ENCODE measurements at places on chromosomes 3 and 15.
A peak's percentile ranks its signal among the peaks of the same experiment; 100 is the strongest.

- DNase-seq = no peak
Measured at GRCh38 chr3:60920519-60920918, 330.7 kb downstream of the FHIT start.

- no peak for DNase-seq
Measured at GRCh38 chr3:159857840-159858239, 130.8 kb upstream of the IL12A start.

- DNase-seq = no peak
Measured at GRCh38 chr3:32831791-32832190, 14.0 kb downstream of the TRIM71 start.

- DNase-seq = no peak
Measured at GRCh38 chr3:50233176-50233575, 2.8 kb upstream of the GNAI2 start.

DNA sequence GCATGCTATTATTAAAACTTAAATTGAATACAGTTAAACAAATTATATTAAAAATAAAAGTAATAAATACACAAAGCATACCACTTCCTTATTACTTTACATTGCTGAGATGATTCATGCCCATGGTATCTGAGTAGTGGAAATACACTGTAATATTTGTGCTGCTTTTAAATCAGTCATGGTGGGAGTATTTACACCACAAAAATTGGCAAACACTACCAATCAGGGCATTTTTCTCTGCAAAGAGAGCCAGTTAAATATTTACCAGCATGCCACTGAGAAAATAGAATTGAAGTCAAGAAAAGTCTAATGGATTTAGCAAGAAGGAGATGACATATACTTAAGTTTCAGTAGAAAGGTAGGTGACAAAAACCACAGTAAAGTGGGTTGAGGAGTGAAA, 19.6 kb downstream of the PPARG start:
- no peak for DNase-seq

- peak; percentile 50 for DNase-seq
Measured at GRCh38 chr3:23809840-23810342, 4.1 kb downstream of the UBE2E1 start.

DNA sequence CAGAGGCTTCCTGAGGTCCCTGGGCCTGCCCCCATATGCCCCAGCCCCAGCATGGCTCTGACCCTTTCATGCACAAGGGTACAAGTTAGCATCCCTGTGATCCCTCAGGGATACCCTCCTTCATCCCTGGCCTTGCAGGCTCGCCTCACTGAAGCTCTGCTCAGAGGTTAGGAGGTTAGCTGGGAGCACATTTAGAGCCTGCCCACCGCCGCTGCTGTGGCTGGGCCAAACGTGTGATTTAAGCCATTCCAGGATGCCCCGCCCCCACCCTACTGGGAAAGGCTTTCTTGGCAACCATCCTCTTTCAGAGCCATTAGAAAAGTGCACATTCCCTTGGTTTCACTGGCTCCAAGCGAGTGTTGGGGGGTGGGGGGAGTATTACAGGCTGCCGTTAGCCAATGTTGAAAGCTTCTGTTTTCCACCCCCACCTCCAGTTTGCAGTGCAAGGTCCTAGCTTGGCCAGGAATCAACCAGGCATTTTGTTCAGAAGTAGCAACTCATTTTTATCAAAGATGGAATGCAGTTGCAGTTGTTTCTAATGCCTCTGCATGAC, 6.3 kb upstream of the HES1 start:
- no peak for DNase-seq

DNA sequence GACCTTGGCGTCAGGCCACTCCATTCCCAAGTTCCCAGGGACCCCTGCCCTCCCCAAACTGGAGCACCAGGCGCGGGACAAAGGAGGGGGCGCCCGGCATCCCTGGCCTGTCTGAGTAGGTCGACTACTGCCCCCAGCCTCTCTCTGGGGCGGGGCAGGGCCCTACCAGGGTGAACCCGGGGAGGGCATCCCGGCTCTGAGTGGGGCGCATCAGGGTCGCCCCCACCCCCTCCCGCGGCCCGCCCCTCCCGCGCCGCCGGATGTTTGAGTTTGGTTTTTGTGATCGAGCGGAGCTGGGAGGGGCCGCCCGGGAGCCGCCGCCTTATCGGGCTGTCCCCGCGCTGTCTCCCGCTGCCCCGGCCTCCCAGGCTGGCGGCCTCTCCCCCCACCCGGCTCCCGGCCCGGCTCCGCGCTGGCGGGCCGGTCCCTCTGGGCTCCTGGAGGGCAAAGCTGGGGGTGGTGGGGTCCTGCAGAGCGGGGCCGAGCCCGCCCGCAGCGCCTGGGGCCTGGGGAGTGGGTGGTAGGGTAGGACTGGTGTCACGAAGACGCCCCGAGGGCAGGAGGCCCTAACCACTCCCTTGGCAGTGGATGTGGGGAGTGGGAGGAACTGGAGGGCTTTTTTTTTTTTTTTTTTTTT, 47.2 kb upstream of the SMAD6 start:
- no peak for DNase-seq

DNA sequence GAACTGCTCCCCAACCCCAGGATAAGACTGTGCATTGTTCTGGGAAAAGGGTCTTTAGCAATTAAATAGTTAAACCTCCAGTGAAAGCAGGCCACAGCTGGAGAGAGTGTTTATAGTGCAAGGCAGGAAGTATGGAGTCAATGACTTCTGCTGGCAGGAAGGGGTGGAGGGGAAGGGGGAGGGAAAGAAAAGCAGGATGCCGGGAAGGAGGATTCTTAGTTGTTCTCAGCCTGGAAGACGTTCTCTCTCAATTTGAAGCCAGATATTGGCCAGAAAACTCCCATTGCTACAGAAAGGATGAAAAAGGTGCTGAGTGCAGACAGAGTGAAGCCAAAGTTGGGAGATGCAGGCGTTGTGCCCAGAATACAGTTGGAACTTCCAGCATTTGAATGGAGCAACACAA, 35.7 kb upstream of the ACTL6A start:
- no peak for DNase-seq

DNA sequence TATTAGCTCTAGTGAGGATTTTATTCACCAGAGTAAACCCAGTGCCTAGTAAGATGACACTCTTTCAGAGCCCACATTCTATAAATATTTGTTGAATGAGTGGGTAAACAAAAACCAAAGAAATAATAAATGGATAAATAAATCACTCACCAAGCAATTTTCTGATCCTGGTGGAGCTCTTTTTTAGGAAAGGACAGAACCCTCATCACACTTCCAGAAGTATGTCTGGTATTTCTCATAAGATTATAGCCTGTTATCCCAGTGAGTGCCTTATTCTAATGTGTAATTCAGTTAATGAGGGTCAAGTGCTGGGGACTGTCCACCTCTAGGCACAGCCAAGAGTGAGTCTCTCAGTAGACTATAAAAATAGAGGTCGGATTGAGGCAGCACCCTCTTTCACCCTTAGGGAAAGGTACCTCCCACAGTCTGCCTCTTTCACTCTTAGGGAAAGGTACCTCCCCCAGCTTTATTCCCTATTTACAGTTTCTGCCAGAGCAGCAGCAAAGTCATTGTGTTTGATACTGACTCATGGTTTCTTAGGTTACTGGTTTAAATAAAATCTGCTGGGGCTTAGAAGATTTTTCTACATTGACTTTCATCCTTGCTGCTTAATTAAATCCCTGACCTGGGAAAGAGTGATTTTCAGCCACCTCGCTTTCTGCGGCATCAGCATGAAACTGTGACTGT, 145.0 kb downstream of the STAC start:
- no peak for DNase-seq

- no peak for DNase-seq
Measured at GRCh38 chr15:78620527-78621421, at the start of gene CHRNA3. Gene CHRNA3 (minus strand): TSS chr15:78620996. CDS start chr15:78620794, 202 bp downstream.

DNA sequence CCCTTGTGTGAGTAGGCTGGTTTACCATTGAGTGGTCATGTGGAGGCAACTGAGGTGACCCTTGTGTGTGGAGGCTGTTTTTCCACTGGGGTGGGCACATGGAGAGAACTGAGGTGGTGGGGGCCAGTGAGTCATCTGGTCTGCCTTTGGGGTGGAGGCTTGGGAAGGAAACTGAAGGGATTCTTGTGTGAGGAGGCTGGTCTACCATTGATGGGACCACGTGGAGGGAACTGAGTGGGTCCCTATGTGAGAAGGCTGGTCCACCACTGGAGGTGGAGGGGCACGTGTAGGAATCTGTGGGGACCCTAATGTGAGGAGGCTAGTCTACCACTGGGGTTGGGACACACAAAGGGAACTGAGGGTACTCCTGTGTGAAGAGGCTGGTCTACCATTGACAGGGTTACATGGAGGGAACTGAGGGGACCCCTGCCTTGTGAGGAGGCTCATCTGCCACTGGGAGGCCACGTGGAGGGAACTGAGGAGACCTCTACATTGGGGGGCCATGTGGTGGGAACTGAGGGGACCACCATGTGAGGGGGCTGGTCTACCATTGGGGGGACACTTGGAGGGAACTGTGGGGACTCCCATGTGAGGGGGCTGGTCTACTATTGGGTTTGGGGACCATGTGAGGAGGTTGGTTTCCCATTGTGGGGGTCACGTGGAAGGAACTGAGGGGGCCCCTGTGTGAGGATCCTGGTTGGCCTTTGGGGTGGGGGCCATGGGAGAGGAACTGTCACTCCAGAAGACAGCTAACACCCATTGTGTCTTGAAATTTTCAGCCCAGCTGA, 164.5 kb downstream of the WNT7A start:
- DNase-seq = no peak

DNA sequence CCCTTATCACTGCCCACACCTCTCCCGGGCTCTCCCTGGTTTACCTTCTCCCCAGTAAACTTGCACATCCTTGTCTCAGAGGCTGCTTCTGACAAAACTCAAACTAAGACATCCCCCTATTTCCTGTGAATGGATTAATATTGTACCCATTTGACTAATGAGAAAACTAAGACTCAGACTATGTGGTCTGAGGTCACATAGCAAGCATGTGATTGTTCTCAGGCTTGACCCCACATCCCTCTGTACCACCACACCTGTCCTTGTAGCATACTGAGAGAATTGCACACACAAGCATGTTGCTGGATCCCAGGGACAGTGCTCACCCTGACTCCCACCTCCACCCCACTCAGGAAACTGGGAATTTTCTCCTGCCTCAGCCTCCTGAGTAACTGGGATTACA, 90.7 kb upstream of the HES1 start:
- DNase-seq = no peak

DNA sequence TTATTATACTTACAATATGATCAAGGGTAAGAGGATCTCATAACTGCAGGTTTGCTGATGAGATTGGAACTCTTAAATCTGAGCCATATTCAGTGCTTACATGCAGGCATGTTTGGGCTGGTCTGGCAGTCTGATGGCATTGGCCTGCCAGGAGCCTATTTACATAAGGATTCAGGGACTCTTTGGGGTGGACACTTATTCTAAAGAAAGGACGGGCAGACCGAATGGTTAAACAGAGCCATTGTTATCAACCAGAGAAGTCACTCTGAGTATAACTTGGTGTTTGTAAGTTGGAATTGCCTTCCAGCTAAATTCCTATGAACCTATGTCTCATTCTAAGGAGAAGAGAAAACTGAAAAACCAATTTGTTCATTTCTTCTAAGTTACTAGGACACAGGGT, 932.8 kb downstream of the IGSF11 start:
- no peak for DNase-seq

GRCh38 chr3:124843506-124844177, 43.5 kb downstream of the ITGB5 start:
- no peak for DNase-seq

DNA sequence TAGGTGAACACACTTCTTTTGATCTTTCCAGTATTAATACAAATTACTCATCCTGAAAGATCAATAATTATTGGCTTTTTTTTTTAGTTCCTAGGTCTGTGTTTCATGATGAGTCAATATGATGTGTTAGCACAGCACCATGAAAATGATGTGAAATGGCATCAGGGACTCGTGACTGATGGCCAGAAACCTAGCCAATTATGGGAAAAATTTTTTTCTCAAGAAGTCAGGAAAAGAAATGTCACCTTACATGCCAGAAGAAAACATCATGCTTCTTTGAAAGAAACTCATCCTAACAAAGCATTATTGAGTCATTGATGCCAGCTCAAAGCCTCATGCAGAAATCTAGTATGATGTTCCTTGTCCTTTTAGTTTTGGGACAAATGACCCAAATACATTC, 468.3 kb upstream of the CBLB start:
- DNase-seq = no peak

- no peak for DNase-seq
Measured at GRCh38 chr15:76116138-76116885, 56.5 kb downstream of the TMEM266 start.

GRCh38 chr3:107662586-107662985, 139.8 kb downstream of the BBX start:
- no peak for DNase-seq

DNA sequence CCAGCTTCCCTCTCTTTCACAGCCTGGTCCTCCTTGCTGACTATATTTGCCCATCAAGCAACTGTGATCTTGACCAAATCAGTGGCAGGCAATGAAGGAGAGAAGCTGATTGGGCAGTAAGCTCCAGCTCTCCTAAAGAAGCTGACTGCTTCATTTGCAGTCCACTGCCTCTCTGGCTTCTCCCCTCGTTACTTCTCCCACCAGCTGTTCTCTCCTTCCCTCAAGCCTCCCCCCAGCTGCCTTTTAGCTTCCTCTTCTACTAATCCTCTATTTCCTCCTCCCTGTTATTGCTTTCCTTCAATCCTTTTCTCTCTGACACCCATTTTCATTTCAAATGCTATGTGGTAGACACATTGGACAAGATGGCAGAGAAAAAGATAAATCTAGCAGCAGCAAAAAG, 474.7 kb upstream of the UBE2E2 start:
- DNase-seq = no peak

DNA sequence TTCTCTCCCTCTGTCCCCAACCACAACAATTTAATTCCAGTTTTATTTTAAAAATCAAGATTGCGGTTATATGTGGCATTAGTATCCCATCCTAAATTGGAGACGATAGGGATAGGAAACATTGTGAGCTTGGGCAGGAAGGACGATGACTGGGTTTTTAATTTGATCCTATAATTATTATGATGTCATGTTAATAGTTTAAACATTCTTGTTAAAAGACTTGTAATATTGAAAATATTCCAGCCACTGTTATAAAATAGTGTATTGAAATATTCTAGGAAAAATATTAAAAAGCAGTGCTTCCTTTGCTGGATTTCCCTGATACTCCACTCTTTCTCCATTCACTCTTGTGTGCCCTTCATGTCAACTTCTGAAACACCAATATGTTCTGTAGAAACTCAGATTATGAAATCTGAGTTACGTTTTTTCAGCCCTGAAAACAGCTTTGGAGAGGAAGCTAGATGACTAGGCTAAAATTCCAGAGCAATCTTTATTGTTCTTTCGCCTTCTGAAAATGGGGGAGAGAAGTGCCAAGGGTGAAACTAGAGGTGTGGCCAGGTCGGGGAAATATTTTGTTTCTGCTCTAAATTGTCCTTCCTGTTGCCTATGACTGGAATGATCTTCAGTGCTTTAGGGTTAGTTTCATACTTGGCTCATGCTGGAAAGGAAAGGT, 46.1 kb upstream of the MAP3K13 start:
- no peak for DNase-seq

All from hematopoietic multipotent progenitor cell treated with erythropoietin and hydrocortisone succinate and interleukin-3 and kit ligand, for 17 days (in vitro differentiated cells).